ENCODE measurements at places on chromosomes 1 and 21.

GRCh38 chr1:225941187-225941941 lies at the start of gene LEFTY2:
TSS of gene LEFTY2 (minus strand) at chr1:225941220. CDS start at chr1:225941140, 80 bp downstream.
- no peak for DNase-seq

DNA sequence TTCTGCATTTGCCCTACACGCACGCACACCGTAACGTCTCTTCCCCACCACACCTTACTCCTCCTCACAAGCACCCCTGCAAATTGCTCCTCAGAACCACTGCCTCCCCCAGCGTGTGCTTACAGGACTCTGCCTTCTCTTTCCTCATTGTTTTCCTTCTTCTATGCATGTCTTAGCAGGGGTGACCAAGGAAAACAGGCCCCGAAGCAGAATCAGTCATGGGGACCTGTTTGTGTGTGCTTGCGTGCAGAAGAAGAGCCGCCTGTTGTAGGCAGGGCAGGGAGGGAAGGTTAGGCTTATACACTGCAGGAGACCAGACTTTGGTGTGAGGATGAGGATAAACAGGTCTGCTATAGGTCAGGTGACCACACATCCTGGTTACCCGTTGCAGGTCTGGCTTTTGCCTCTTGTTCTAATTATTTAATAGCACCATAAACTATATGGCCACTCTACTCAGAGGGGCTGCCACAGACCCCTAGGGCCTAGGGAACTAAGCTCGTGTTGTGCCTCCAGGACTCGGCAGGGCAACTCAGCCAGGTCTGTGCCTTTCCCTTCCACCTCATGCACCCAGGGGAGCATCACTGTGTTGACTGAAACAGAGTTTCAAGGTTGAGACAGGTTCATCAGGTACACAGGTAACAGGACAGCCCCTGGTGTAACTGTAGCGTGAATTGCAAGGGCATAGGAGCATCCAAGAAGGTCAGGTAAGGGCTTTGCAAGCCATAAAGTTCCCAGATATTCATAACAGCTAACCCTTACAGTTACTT lies 60.8 kb upstream of the EPS8L3 start:
- DNase-seq: no peak

GRCh38 chr1:19644395-19644680 lies 227 bp downstream of the NBL1 start:
- no peak for DNase-seq

GRCh38 chr1:11072216-11072917 lies 12.5 kb upstream of the SRM start:
- no peak for DNase-seq

- no peak for DNase-seq
Measured at GRCh38 chr1:84146411-84147032, 2.5 kb downstream of the PRKACB start.

DNA sequence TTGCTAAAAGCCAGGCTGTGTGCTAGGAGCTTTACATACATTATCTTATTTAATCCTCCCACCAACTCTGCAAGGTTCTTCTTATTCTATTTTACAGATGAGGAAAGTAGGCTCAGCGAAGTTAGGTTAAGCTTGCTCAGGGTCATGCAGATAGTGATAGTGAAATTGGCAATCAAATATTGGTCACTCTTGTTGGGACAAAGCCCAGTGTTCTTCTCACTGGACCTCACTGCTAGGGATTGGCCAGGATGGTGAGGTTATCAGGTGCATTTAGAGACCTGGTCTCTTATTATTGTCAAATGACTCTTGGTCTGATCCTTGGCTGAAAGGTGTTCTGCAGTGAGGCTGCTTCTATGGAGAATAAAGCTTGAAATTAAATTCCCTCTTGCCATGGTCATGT lies 145.1 kb downstream of the CNIH3 start:
- DNase-seq: no peak

DNA sequence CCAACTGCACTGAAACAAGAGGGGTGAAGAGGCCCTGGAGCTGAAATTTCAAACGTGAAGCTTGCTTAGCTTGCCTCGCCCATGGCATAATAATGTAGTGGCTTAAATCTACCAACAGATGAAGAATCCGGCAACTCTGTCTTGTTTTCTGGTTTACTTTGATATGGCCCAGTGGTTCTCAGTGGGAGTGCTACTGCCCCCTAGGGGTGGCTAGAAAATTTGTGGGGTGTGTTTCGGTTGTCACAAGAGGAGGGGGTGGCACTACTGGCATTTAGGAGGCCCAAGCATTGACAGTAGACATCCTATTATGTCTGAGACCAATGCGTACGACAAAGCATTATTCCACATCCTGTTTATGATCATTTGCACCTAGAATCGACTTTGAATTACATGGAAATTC lies 51.9 kb upstream of the C8B start:
- DNase-seq: no peak

DNA sequence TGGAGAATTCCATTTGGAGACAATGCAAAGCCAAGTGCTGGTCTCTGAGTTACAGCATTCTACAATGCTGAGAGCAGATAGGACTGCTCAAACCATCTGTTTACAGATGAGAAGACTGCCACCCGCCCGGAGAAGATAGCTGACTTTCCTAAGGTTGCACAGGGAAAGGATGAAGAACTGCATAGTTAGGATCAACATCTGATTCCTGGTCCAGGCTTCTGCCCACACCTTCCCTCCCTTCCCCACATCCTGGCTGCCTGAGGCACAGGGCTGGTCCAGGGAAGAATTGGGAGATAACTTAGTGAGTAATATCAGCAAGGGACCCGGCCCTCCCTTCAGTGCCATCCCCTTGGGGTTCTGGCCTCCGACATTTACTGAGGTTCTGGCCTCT lies 2.0 kb downstream of the SERINC2 start:
- DNase-seq: no peak

GRCh38 chr1:4087530-4088420 lies 187.7 kb upstream of the C1orf174 start:
- DNase-seq: no peak

DNA sequence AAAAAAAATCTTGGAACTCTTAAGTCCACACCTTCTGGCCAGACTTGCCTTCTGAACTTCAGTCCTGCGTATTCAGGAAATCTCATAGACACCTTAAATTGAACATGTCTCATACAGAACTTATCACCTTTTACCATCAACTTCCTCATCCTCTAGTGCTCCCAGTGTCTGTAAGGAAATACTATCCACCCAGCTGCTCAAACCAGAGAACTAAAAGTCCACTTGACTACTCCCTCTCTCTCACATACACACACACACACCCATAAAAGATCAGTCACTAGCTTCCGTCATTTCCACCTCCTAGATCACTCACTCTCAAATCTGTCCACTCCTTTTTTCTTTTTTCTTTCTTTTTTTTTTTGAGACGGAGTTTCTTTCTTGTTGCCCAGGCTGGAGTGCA lies 10.9 kb upstream of the CAP1 start:
- no peak for DNase-seq

All from activated CD4-positive, CD25-positive, alpha-beta regulatory T cell (primary cell).